ENCODE measurements at places on chromosomes 1 and 21. TPM values are rescaled to one million over a fixed set of nuclear protein-coding genes. Genes with fewer than 3 reads are reported as not detected.

The RIIAD1 gene
- not detected for total RNA-seq

The RAD54L gene
- not detected for total RNA-seq

The TRAF3IP3 gene
- 92.5 TPM for total RNA-seq

The KCNJ6 gene
- total RNA-seq: under 0.01 TPM

The AMPD1 gene
- total RNA-seq: not detected

The LAX1 gene
- total RNA-seq: 11.9 TPM

Measured in mononuclear cell (primary cell).